Stimulated activated CD4-positive, alpha-beta T cell treated with anti-CD3 and anti-CD28 coated beads, Interleukin-12 subunit alpha, Interleukin-12 subunit beta, amount 100 ng/mL, for 48 hours (primary cell): ENCODE measurements at places on chromosomes 7 and 10.

DNA sequence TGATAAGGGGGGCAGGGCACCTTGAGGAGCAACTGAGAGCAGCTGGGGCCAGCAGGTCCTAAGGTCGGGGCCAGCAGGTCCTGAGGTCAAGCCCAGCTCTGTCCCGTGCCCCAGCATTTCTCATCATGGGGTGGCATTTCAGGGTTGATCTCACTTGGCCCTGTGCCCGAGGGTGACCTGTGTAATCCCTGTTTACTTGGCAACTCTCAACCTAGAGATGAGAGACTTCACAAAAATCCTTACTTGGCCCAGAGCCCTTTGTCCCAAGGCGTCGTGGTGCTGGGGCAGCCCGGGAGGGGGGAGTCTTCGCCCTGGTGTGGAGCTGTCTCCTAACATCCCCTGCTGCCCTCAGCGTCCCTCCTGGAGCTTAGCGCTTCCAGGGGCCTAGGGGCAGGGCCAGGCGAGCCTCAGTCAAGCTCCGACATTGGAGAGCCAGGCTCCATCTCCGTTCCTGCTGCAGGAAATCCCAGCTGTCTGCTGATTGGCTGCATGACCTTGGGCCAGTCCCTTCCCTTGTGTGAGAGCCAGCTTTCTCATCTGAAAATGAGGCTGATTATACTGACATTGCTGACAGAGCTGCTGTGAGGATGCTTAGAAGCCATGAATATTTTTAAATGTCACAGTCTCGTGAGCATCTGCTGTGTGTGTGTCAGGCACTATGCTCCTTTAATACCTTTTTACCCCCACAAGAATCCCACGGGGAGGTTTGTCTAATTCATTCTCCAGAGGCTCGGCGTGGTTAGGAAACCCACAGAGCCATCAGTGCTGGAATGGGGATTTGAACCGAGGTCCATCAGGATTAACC lies 94.3 kb downstream of the ZMIZ1 start:
- DNase-seq, result no peak

GRCh38 chr7:117780832-117781231 lies 92.4 kb downstream of the CTTNBP2 start:
- DNase-seq, result no peak

DNA sequence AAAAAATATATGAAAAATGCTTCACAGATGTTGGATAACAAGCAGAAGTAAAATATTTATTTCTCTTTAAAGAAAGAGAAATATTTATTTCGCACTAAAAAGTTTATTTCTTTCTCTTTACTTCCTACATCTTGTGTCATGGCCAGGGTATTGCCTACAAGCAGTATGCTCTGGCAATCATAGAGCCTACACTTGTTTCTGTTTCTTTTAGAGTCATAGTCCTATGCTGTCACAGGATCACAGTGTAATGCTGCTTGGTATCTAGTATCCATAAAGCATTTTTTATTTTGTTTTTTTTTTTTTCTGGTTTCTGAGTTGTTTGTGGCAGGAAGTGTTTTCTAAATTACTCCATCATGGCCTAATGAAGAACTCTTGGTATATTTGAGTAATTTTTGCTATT lies 116.0 kb downstream of the ATRNL1 start:
- no peak for DNase-seq

- DNase-seq, result no peak
Observed at GRCh38 chr7:25073451-25073850, 51.6 kb downstream of the CYCS start.

DNA sequence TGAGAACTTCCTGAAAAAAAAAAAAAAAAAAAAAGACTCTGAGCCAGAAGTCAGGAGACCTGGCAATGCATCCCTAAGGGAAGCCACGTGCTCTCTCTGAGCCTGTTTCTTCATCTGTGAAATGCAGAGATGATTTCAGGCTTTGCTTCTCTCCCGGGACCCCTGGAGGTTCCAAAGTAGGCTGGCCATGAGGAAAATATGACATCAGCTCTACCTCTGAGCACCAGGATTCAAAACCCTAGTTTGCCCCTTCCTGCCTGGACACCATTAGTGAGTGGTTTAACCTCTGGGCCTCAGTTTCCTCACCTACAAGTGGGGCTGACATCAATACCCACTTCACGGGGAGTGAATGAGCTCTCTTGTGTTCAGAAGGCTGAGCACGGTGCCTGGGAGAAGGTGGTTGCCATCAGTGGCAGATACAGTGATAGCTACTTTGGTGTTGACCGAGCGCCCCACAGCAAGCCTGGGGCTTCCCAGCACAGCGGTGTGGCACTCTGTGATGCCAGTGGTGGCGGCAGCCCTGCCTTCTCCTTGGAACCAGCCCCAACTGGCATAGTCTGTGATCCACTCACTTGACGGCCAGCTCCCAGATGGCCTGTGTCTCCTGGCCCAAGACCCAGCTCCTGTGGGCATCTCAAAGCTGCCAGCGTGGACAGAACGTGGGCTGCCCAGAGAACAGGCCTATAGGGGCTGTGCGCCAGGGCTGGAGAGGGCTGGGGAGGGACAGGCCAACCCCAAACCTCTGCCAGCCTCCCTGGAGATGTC lies 153.1 kb upstream of the UNC5B start:
- DNase-seq, result no peak
